Activated B cell treated with CpG ODN at 0.5 μM for 24 hours (primary cell): ENCODE measurements at places on chromosomes 4 and X.

- no peak for DNase-seq
Observed at GRCh38 chr4:39825090-39825489, 127.2 kb downstream of the UBE2K start.

GRCh38 chrX:110222497-110223257 lies 95.2 kb downstream of the AMMECR1 start:
- no peak for DNase-seq

- DNase-seq, result no peak
Observed at GRCh38 chr4:108371282-108371681, 202.6 kb upstream of the LEF1 start.

DNA sequence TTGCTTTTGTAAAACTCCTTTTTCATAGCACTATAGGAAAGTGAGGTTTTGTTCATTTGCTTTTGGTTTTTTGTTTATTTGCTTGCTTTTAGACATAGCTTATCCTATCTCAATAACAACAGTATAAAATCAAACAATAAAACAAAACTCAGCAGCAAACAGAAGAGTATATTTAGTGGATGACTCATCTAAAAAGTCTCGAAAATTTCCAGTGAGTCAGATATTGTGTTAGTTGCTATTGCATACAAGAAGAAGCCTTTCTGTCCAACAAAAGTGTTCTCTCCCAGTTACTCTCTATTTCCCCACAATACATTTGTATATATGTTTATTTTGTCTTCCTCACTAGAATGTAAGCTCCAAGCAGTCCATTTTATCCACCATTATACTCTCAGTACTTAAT lies 36.0 kb upstream of the NPNT start:
- DNase-seq, result no peak

DNA sequence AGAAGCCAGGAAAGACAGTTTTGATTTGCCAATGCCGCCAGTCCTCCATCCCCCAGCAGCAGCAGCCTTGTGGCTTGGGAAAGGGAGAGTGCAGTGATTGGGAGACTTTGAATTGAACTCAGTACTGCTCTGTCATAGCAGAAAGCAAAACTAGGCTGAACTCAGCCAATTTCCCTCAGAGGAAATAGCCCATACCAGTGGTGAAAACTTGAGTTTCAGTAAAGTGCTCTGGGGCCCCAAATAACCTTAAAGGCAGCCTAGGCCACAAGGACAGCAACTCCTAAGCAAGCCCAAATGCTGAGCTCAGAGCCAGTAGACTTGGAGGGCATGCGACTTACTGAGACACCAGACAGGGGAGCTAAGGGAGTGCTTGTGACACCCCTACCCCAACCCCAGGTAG lies 2.0 kb upstream of the PROM1 start:
- DNase-seq, result no peak

GRCh38 chr4:1576961-1577821 lies 106.9 kb downstream of the FAM53A start:
- no peak for DNase-seq

GRCh38 chrX:103932133-103932532 lies 30.3 kb upstream of the TMSB15B start:
- no peak for DNase-seq

DNA sequence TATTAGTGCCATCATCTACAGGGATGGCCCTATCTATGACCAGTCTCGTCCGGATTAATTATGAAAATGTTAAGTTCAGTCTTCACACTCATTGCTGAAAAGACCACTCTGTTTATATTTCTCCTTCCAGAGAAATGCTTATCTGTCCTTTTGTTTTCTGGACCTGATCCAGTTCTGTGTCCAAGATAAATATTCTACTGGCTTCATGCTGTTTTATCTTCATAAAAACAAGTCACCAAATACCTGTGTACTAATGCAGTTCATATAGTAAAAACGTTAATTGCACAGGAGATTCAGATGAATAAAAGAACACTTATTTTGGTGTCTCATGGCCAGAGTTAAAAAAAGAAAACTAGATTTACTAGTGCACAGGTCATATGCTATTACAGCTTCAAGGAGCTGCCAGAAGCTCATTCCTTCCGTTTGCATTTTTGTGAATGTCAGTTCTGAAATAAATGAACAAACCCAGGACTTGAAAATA lies 17.3 kb downstream of the FNIP2 start:
- no peak for DNase-seq

GRCh38 chr4:116926631-116927295 lies 158.6 kb downstream of the TRAM1L1 start:
- DNase-seq, result no peak

GRCh38 chrX:123223409-123223808 lies 39.3 kb downstream of the GRIA3 start:
- no peak for DNase-seq

DNA sequence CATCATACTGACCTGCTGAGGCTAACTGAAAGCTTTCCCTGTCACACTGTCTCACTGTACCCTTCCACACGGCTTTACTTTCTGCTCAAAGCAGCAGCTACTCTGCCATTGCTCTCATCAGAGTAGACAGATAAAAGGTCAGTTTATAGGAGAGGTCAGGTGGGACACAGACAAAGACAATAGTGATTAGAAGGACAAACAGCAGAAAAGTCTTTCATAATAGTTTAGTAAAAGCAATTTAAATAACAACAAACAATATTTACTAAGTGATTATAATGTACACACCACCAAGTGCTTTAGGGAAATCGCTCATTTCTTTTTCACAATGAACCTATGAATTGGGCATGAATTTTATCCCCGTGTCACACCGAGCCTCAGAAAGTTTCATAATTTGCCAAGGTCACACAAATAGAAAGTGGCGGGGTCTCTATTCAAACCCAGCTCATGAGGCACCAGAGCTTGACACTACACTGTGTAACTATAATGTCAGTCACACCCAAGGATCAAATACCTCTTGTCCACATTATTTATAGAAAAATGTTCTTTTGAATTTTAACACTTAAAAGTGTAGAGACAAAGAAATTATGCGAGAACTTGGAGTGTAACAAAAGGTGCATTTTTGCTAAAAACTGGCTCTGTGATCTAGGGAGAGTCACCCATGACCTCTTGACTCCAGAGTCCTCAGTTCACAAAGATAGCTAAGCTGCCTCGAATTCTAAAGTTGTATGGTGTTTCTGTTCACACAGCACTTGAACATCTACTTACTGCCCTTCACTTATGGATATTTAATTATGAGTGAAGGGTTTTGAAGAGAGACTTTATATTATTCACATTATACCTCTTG lies 24.5 kb upstream of the SORBS2 start:
- no peak for DNase-seq

DNA sequence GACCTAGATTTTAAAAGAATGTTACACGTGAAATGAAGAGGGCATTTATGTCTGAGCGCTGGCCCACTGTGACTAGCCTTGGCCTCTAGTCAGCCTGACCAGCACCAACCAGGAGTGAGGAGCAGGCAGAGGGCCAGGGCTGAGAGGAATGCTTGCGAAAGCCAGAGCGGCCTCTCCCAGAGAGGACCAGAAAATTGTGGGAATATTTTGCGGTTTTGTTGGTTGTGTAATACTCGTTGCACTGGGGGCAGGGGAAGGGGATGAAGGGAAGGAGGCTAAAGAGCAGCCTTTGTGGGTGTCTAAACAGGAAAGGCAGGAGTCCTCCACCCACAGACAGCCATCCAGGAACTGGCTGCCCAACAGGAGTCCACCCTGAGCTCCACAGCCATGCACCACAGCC lies 3.8 kb downstream of the GABRE start:
- no peak for DNase-seq

DNA sequence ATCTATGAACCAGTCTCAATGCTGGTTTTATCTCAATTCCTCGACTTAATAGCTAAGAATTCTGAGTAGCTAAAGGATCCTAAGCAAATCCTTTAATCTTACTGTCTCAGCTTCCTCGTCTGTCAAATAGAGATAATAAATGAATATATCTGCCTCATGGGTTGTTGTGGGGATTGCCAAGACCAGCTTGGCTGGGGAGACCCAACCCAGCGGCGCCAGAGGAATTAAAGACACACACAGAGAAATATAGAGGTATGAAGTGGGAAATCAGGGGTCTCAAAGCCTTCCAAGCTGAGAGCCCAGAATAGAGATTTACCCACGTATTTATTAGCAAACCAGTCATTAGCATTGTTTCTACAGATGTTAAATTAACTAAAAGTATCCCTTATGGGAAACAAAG lies 41.9 kb downstream of the SLC34A2 start:
- no peak for DNase-seq

DNA sequence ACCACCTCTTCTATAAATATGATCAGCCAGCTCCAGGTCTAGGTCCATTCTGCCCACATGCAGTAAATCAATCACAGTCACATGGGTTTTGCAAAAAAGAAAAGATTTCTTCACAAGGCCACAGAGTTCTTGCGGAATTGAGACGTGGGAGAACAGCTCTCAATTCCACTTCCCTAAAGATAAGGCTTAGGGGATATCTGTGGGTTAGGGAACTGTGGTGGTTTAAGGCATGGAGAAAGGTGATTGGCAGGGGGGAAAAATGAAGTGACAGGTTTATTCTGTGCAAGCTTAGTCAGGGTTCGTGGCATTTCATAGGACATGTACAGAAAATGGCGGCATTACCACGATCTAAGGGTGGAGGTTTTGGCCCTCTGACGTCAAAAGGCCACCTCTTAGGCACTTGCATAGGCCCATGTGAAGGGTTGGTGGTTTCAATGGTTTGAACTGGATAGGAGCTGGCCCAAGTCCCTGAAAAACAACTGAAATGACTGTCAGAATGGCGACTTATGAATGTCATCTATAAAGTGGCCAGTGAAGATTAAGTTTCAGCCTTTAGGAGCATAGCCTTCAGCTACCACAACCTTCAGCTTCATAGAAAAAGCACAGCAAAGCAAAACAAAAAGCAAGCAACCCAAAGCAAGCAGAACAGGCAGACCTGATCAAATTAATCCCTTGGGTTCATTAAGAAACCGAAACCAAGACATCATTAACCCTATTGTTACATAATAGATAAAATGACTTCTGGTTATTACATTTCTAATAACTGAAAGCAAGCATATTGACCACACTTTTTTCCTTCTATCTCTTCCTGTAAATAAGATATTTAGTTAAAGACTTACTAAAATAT lies 289.8 kb upstream of the SFRP2 start:
- no peak for DNase-seq

DNA sequence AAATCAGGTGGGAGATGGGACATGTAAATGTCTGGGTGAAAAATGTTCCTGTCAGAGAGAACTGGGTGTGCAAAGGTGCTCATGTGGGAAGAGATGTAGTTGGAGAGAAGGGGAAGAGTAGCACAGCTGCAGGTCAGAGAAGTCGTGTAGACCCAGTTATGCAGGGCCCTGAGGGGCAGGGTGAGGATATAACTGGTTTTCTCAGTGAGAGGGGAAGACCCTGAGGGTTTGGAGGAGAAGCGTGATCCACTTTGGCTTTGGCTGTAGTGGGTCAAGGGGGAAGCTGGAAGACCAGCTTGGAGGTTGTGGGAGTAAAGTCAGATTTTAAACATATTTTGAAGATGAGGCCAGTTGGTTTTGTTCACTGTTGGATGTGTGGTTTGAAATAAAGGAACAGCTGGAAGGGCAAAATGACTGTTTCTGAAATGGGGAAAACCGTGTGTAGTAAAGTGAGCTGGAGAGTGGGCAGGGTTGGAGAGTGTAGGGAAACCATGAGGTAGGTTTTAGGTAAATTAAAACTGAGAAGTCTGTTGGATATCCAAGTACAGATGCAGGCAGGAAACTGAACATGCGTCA lies 44.2 kb downstream of the NAP1L5 start:
- DNase-seq, result no peak

GRCh38 chr4:74874753-74875367 lies 58.1 kb upstream of the PARM1 start:
- no peak for DNase-seq

DNA sequence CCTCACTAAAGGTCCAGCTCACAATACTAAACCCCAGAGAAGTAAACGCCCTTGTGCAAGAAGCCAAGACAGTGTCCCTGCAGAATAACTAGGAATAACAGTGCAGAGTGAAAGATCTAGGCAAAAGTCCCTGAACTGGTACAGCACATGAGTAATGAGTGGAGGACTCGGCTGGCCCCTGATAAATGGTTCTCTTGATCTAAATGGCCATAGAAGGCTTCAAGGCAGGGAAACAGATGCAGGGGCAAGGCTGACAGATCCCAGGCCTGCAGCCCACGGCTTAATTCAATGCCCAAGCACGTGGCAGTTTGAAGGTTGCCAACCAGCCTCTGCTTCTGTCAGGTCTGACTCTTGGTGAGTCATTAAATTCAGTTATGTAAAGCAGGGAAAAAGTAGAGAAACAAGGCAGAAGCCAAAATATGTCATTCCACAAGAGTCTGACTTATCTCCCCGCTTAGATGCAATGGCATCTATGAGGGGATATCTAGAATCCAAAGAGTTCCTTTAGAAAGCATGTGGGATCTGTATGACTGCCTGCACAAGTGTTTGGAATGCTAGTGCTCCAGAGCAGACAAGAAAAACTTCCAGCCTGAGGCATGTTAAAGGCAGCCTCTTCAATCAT lies 121.3 kb downstream of the PRDM5 start:
- DNase-seq, result no peak

DNA sequence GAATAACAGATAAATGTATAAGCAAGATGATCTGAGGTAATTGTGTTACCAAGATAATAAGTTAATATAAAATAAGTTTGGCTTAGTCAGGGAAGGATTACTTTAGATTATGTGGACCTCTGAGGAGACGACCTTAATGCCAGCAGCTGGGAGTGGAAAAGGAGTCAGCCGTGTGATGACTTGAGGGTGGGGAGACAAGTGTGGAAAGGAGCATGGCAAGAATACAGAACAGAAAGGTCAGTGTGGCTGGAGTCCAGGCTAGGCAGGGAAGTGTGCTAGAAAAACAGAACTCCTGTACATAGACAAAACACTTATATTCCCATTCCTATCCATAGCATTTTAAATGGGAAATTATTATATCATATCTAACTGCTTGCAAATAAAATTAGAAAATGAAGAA lies 138.8 kb downstream of the PDLIM5 start:
- no peak for DNase-seq

DNA sequence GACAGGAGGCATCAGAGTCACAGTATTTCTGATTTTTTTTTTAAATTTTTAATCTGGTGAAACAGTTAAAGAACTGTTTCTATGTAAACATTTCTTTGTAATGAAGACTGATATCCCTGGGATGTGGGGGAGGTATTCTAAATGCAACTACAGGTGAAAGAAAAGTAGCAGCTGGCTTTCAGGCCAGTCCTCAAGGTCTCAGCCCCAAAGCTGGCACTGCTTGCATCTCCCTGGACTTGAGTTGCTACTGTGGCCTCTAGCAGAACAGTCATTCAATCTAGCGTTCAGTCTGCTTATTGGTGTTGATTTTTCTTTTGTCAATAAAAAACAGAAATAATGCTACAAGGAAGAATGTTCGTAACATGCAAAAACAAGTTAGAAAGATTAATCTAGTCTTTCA lies 4.9 kb downstream of the MBNL3 start:
- no peak for DNase-seq

DNA sequence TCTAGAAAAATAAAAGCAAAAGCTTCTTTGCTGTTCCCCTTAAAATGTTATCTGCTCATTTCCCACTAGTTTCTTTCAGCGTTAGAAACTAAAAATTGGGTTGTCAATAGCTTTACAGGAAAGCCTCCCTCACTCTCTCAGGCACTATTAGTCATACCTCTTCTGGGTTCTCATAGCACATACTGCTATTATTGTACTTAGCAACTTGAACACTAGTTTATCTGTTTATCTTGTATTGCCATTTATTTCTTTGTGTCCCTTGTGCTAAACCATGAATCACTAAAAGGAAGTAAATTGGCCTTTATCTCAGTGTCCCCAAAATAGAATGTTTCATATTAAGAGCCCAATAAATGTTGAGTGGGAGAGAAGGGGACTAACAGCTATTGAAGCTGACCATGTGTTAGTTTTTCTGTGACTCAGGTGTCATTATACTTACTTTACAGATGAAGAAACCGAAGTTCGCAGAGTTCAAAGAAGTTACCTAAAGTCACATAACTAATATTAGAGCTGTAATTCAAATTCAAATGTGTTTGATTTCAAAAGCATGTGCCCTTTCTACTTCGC lies 124.8 kb upstream of the CITED1 start:
- no peak for DNase-seq
